ENCODE measurements at places on chromosomes 12 and 14.

DNA sequence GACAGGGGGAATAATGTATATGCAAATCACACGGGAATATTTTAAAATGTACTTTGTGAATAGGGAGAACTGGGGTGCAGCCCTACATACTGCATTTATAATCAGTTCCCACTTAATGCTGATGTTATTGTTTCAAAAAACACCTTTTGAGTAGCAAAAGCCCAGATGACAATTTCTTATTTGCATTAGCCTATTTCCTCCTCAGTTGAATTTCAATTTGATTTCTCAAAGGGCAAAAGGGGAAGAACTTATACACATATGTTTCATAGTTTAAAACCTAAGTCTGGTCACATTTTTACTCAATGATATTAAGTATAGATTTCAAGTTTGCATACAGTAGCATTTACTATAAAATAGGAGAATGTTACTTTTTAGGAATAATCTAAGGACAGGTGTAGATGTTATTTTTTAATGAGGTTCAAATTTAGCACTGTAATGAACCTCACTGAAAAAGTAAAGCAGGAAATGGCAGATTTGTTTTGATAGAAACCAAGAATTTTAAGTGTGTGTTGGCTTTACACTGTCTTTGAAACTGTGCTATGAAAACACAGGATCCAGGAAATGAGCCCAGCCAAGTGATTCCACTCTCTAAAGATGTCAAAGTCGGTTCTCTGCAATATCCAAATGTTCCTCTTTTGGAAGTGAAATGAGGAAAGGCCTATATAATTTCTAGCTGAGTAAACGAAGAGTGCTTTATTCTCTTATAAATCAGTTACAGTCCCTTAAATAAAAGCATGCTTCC is 367.4 kb downstream of the BTG1 start:
- ATAC-seq = peak; percentile 66

DNA sequence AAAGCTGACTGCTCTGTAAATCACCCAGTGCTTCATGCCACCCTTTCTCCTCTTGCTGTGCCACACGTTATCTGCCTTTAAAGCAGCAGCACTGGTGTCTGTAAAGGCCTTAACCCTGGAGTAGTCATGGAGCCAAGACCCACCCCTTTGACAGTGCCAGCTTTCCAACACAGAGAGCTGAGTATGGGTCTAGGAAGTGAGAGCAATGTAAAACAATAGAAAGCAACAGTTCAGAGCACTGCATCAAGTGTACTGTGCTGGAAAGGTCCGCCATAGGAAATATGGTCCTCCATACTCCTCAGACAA is 139.5 kb downstream of the DAD1 start:
- ATAC-seq = no peak

DNA sequence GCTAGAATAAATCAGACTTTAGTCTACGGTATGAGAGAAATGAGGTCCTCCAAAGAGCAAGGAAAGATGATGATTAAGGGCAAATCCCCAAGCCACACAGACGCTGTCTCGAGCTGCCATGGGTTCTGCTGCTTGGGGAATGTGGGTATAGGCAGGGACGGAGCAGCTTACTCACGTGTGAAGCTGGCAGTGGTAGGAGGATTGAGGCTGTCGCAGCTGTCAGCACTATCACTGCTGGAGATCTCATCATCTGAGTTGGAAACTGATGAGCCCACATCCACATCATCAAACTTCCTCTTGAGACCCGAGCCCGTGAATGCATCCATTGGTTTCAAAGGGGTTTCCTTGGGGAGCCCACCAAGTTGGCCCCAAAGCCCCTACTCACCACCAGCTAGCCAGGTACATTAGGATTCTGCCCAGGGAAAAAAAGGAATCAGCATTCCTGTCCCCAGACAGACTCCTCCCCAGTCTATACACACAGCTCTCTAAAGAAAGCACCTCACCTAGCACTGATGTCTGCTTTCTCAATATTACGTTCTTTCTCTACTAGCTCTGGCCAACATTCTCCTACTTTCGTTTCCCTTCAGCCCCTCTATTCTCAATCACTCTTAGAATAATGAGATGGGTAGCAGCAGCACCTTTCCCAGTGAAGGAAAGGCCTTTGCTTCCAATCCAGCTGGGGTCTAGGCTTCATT is 7.0 kb downstream of the CSRNP2 start:
- ATAC-seq = no peak

GRCh38 chr14:23171222-23171975 is 12.1 kb downstream of the SLC7A8 start:
- ATAC-seq = no peak

GRCh38 chr12:122190842-122191668 is 8.1 kb downstream of the LRRC43 start:
- peak; percentile 83 for ATAC-seq

DNA sequence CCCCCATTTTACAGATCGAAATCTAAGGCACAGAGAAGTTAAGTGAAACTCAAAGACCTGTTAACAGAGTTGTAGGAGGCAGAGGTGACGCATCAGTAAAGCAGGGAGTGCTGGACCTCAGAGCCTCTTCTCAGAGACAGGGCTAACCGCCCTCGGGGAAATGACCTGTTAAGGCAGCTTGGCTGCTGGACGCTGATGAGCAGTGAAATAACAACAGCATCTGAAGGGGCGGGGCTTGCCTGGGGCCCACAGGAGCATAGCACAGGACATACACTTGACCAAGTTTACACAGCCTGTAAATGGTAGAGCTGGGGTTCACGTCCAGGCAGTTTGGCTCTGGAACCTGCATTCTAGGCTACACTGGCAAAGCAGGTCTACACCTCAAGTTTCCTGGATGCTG is 39.3 kb downstream of the LRTM2 start:
- no peak for ATAC-seq

- no peak for ATAC-seq
Observed at GRCh38 chr12:108127654-108128053, 1.4 kb upstream of the WSCD2 start.

- no peak for ATAC-seq
Observed at GRCh38 chr12:38389614-38390013, 73.0 kb downstream of the ALG10B start.

GRCh38 chr14:21868442-21869046 is 194.9 kb upstream of the OR4E1 start:
- peak; percentile 63 for ATAC-seq

GRCh38 chr12:119685375-119685774 is 17.4 kb downstream of the PRKAB1 start:
- ATAC-seq = no peak

GRCh38 chr14:102768223-102769048 is 8.8 kb upstream of the TRAF3 start:
- ATAC-seq = peak; percentile 92

DNA sequence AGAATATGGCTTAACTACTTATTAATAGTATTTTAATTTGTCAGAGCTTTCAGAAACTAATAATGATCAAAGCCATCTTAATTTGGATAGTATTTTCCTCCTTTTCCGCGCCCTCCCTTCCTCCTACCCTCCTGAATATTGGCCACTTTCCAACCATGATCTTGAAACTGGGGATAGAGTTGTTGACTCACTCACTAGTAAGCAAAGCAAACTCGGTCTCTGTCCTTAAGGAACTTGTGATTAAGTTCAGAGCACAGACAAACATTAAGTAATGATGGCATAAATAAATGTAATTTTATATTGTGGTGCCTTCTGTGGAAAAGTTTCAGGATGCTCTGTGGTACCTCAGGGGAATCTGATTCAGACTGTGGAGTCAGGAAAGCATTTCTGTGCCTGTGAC is 75.7 kb downstream of the LRRK2 start:
- no peak for ATAC-seq

GRCh38 chr14:56331592-56332216 is 213.5 kb downstream of the PELI2 start:
- no peak for ATAC-seq

GRCh38 chr12:54987611-54988231 is 3.2 kb upstream of the TESPA1 start:
- no peak for ATAC-seq

DNA sequence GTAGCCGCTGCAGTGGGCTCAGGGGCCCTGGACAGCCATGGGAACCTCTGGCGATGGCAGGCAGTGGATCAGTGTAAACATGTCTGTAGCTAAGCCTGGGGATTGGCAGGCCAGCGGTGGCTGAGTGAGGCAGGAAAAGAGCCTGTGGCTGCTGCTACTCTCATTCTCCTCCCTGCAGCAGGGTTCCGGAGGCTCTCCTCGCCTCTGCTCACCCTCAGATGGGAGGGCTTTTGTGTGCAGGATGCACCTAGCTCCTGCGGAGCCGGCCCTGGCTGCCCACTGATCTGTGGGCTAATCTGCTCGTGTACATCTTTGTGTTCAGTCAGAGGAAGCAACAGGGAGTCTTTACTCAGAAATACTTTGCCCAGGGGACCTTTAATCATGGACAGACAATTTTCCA is 59.5 kb downstream of the GALNT8 start:
- no peak for ATAC-seq

GRCh38 chr14:38047195-38047902 is 160.4 kb upstream of the SSTR1 start:
- no peak for ATAC-seq

GRCh38 chr14:105432657-105433056 is 13.0 kb downstream of the MTA1 start:
- no peak for ATAC-seq

DNA sequence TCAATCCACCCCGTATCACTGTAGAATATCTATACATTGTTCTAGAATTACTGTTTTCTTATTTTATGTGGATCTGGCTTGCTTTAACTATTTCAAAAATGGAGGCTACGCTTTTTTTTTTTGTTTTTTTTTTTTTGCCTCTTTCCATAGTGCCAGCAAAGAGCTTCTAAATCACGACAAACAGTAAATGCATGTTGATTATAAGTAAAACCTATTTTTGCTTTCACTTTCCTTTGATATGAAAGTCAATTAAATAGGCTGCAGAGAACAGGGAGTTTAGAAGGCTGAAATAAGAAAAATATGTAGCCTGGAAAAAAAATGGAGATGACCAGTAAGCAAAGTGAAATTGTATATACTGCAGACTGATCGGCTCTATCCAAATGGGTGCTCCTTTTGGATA is 112.3 kb upstream of the AMIGO2 start:
- no peak for ATAC-seq

DNA sequence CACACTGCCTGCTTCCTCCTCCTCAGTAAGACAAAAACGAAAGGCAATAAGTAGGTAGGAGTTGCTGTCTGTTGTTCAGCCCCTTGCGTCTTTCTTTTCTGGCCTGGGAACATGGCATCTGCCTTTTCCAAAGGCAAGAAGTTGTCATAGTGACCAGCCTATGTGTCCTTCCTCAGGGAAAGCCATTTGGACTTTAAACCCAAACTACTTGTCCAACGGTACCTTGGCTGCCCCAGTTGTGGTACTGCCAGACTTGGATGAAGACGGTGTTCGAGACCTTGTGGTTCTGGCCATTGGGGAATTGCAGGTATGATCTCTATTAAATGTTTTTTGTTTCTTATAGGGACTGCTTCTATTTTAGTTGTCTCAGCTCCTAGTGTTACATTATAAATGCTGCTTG is 18.5 kb downstream of the FAM234B start:
- ATAC-seq = no peak

DNA sequence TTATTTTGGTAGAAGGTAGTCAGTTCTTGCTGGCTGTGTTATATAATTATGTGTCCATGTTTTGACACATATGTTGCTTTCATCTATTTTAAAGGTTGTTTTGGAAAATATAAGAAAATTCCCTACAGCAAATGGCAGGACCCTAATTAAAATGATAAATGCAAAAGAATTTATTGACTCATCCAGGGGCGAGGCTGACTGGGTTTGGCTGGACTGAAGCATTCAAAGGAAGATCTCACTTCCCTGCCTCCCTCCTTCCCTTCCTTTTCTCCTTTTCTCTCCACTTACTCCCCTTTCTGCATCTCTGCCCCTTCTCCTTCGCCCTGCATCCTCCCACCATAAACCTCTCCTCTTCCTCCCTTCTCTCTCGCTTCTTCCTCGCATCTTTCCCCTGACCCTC is 129.6 kb downstream of the SNAPC1 start:
- ATAC-seq = no peak

GRCh38 chr14:61279082-61279481 is 2.1 kb downstream of the TMEM30B start:
- ATAC-seq = no peak

DNA sequence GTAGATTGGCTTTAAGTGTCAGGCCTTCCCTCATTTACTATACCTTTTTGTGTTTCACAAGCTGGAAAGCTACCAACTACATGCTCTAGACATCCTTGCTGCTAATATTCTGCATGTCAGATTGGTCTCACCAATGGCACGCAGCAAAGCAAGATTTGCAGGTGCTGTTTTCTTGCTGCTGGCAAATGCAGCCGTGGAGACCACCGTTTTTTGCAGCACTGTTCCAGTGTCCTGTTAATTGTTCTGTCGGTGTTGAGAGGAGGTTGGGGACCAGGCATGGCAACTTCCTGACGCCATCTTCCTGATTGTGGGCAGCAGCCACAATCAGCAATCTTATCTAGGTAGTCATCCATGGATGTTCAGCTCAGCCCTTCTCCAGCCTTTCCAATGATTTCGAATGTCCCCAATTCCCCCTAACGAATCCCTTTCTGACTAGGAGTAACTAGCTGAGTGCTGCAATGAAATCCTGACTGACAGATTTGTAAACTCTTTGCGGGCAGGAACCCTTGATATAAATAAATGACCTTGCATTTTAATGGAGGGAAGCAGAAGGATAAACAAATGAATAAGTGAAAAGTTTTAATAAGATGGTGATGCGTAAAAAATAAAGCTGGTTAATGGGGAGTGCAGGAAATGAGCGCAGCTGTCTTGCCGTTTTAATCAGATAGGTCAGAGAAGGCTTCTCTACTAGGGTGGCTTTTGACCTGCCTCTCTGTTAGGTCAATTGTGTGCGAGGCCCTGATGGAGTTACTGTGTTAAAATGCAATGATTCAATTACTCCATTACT is 574 bp upstream of the CRADD start:
- no peak for ATAC-seq

DNA sequence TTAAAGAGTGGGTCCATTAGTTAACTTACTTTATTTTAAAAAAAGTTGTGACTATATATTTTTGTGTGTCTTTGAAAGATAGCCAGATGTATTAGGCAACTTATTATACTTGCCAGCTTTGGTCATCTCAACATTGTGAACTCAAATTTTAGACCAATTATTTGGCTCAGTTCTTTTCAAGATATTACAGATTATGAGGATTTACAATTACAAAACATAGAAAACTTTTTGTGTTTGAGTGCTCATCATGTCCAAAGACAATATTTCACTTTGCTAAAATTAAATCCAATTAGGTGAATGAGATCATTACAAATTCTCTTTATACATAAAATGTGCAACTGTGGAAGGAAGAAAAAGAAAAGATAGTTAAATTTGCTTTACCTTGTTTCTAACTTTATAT is 18.3 kb upstream of the PDE3A start:
- no peak for ATAC-seq

DNA sequence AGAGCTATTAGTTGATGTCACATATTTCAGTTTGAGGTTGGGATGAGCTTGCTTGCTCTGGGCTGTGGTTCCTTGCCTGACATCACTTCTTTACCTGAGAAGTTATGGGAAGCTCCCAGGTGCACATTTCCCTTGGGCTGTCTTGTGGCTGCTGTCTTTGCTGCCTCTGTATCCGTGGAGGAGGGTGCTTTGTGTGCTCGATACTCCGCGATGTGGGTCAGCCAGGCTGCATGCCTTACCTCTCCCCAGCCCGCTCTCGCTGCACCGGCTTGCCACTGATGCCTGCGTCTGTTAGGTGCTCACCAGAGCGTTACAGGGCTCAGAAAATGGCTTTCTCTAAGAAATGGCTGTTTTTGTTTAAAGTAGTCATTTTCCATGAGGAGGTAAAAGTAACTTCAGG is 19.6 kb downstream of the PELI2 start:
- no peak for ATAC-seq

GRCh38 chr12:54251667-54252284 is 28.1 kb downstream of the CBX5 start:
- ATAC-seq = no peak
